ENCODE measurements at places on chromosomes 3 and 15.

DNA sequence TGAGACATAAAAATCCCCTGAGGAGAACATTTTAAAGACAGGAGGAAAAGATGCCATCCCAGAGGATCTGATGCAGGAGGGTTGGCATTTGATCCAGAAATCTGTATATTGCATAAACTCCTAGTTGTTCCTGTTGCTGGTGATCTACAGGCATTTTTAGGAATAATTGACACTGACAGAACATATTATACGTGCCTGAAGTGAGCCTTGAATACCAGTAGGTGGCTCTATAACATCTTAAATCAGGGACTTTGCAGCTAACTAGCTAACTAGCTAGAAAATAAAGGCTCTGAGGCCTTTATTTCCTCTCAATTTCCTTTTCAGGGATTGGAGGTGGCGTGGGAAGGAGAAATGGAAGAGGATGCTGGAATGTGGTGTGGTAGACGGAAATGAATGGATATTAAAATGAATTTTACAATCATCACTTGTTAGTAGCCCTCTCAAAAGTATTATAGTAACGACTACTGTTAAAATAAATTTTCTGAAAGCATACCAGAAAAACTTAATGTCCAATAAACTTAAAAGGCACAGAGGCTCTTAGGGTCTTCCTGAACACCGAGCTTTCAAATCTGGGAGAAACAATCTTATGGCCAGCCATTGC lies 73.8 kb upstream of the ZBED2 start:
- DNase-seq, result peak; percentile 27

- no peak for DNase-seq
Observed at GRCh38 chr3:120145542-120146285, 51.5 kb upstream of the GSK3B start.

GRCh38 chr3:34948517-34948916 lies 690.8 kb upstream of the ARPP21 start:
- DNase-seq, result no peak

- no peak for DNase-seq
Observed at GRCh38 chr15:40265355-40265754, 17.5 kb downstream of the ANKRD63 start.

- no peak for DNase-seq
Observed at GRCh38 chr3:139267300-139268246, 76.2 kb upstream of the MRPS22 start.

DNA sequence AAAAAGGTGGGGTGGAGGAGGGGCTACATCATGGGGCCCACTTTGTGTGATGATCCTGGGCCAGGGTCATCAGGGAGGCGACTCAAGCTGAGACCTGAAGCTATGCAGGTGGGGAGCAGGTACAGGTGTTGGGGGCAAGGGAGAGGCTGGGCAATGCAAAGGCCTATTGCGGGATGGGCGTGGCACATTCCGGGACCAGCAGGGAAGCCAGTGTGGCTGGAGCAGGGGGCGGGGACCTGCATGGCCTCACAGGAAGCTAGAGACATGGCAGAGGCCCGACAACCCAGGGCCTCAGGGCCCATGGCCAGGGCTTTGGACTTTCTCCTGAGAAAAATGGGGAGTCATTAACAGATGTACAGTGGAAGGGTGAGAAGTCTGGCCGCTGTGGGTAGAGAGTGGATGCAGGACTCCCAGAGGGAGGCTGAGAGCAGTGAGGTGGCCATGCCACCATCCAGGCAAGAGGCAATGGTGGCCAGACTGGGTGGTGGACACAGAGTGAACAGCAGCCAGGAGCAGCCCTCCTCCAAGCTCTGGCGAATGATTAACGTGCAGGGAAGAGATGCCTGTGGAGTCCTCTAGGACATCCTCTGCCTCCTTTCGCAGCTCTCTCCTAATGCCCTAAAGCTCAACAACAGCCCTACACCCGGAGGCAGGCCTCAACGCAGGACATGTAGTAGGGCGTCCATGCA lies 122.6 kb upstream of the ATP2B2 start:
- no peak for DNase-seq

GRCh38 chr3:105827959-105828358 lies 40.9 kb downstream of the CBLB start:
- DNase-seq, result no peak

- no peak for DNase-seq
Observed at GRCh38 chr15:37014566-37014965, 85.8 kb downstream of the MEIS2 start.

- no peak for DNase-seq
Observed at GRCh38 chr3:160980740-160981139, 124.4 kb downstream of the B3GALNT1 start.

DNA sequence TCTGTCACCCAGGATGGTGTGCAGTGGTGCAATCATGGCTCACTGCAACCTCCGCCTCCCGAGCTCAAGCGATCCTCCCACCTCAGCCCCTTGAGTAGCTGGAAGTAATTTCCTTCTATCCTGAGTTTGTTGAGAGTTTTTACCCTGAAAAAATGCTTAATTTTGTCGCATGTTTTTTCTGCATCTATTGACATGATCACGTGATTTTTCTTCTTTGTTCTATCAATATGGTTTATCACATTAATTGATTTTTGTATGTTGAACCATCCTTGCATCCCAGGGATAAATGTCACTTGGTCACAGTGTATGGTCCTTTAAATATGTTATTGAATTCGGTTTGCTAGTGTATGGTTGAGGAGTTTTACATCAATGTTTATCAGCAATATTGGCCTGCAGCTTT lies 11.9 kb upstream of the OR5K4 start:
- DNase-seq, result no peak

DNA sequence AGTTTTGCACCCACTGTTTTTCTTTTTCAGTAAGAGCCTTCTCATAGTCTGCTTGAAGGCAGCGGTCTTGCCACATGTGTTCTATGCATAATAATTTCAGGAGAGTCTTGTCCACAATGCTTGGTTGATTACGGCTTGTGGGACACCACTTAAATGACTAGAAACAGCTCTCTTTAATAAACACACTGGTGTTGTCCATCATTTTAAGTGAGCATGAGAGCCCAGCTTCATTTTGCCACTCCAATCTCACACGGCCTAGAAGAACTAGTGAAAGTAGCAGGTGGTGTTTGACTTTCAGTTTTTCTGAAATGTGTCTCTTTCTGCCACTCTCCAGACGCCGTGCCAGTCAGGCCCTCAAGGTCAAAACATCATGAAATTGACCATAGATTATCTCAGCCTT lies 292.1 kb downstream of the LPP start:
- no peak for DNase-seq

GRCh38 chr3:185149591-185149990 lies 3.3 kb downstream of the C3orf70 start:
- no peak for DNase-seq

GRCh38 chr15:48899793-48900192 lies 21.9 kb downstream of the EID1 start:
- DNase-seq, result no peak

GRCh38 chr3:157888040-157888439 lies 218.2 kb downstream of the SHOX2 start:
- DNase-seq, result no peak

- no peak for DNase-seq
Observed at GRCh38 chr15:25710184-25710583, 152.9 kb downstream of the ATP10A start.
